Fibroblast of skin of left biceps (primary cell): ENCODE measurements at places on chromosomes 4 and X.

DNA sequence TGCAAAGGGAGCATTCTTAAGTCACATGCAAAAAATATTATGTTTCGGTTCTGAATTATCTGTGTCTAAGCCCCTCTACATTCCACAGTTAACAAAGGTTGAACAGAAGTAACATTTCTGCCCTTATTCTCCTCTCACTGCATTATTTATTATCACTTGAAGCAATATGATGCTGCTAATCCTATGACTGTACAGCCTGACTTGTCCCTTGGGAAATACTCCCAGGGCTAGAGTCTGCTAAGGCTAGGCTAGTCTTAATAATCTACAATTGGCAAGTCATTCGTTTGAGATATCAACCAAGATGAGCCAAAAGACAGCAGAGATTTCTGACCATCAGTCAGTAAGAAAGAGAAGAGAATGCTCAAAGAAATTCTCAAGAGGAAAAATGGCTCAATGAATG is 226.9 kb upstream of the HCCS start:
- DNase-seq, result peak; percentile 59

GRCh38 chr4:20384456-20384855 is 132.8 kb downstream of the SLIT2 start:
- no peak for DNase-seq

DNA sequence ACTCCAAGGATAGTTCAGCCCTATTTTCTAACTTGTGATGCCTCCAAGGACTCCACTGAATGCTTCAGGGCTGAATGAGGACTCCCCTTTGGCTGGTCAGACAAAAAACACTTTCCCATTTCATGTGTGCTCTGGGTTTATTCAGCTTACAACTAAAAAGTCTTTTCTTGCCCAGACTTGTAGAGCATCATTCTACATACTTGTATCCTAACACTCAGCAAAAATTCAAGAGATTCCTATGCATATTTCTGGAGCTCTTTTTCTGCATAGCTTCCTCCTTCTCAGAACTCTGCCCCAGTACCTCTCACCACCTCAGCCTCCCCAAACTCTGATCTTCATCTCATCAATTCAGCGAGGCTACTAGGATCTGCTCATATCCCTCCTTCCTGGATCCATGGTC is 22.2 kb upstream of the KLF3 start:
- DNase-seq, result no peak

DNA sequence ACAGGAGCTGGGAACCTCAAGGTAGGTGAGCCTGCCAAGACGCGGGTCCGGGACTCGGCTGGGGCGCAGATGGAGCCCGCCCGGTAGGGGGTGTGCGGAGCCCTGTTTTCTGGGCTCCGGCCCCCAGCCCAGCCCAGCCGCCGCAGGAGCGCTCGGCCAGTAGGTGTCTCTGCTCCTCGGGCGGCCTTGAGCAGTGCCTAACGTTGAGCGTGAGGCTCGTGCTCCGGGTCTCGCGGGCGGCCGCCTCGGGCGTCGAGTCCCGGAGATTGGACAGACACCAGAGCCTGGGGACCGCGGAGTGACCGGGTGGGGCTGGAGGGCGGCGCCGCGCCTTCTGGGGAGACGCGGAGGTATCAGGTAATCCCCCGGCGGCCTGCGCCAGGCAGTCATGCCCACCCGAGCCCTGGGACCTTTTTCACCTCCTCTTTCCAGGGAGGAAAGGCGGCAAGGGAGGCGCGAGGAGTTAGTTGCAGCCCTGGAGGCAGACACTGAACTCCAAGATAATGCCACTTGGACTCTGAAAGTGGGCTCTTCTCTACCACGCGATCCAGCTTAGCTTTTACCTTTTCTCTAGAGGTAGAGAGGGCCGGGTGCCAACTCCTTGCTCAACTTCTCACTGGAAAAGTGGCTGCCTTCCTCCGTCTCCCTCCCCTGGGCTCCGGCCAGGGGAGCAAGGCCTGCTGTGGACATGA is 14.5 kb upstream of the FGG start:
- peak; percentile 8 for DNase-seq

DNA sequence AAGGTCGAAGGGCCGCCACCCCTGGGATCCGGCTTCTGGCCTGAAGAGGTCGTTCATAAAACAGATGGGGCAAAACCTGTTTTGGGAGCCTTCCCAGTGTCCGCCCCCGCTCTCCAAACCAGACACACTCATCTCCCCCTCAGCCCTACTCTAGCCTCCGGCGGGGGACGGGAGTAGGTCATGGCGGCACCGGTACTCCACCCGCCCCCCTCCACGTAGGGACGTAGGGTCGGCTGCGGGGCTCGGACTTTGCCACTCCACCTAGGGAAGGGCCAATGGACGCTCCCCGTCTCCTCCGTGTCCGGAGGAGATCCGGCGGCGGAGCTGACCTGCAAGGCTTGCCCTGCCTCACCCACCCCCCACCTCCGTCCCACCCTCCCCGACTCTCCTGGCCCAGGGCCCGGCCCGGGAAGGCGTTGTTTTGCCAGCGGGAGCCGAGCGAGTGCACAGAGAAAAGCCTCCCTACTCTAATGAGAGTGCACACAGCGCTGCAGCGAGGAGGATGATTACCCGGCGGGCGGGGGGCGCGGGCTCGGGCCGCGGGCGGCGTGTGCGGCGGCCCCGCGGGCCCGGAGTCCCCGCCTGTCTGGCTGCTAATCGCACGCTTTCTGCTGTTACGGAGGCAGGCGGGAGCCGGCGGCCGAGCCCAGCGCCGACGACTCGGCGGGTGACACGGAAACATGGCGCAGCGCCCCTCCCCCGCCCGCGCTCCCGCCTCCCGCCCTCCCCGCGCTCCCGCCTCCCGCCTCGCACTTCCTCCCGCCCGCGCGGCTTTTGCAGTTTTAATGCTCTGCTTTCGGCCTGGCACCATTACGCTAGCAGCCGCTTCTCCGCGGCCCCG is 8.3 kb upstream of the BCOR start:
- no peak for DNase-seq
